Lung (tissue), 17 donors: ENCODE measurements at places on chromosomes 13 and 19. TPM values are rescaled to one million over a fixed set of nuclear protein-coding genes. Genes with fewer than 3 reads are reported as not detected.

GRCh38 chr13:52847322-52847681 lies 1.1 kb downstream of the PCDH8 start:
- no peak overlapping the region for H3K4me3 ChIP-seq
- no peak overlapping the region for H3K27ac ChIP-seq
- DNase-seq: no peak
- H3K4me1 ChIP-seq: peaks cover 12% of the 10 kb centered on the region
- H3K36me3 ChIP-seq: no peaks in the 10 kb centered on the region

Gene CEACAM8
- polyA plus RNA-seq: 0.88 TPM

- no peak overlapping the region for H3K27ac ChIP-seq
- H3K4me1 ChIP-seq: no peaks in the 10 kb centered on the region
- H3K4me3 ChIP-seq: no peak overlapping the region
- no peaks in the 10 kb centered on the region for H3K36me3 ChIP-seq
- DNase-seq: no peak
Measured at GRCh38 chr13:45879666-45880065, 28.1 kb upstream of the SIAH3 start.

GRCh38 chr19:17451820-17452219 lies 3.4 kb upstream of the TMEM221 start:
- H3K4me1 ChIP-seq: no peaks in the 10 kb centered on the region
- DNase-seq: no peak
- no peak overlapping the region for H3K4me3 ChIP-seq
- H3K27ac ChIP-seq: no peak overlapping the region
- peaks cover 30% of the 10 kb centered on the region for H3K27me3 ChIP-seq

DNA sequence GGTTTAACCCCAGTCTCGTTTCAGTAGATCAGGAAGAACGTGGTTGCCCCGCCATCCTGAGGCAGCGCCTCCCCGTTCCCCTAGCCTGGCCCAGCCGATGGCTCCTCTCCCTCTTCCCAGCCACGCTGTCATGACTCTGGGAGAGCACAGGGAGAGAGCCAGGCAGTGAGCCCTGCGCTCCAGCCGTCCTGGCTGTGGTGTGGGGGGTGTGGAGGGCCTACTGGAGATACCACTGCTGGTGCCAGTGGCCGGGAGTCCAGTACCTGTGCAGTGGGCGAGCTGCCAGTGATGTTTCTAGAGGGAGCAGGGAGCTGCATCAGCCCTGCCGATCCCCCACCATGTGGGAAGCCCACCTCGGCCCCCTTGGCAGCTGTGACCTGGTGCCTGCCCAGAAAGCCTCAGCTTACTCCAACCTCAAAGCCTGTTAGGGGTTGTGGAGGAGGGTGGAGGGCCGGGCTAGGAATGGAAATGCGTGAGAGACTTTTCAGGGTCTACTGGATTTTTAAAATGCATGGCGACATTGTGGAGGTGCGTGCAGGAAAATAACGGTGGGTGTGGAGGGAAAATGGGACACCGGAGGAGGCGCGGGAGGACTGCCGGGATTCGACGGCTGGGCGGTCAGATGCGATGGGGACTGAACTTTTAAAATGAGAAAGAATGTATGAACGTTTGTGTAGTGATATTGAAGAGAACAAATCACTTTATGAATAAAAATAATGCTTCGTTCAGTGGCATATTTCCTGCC lies 4.9 kb downstream of the TEX29 start:
- no peaks in the 10 kb centered on the region for H3K36me3 ChIP-seq
- H3K4me3 ChIP-seq: no peak overlapping the region
- H3K27ac ChIP-seq: no peak overlapping the region
- no peak for DNase-seq
- H3K4me1 ChIP-seq: no peaks in the 10 kb centered on the region
- H3K27me3 ChIP-seq: no peaks in the 10 kb centered on the region

Gene ZNF865
- polyA plus RNA-seq: 8.4 TPM

Gene DAND5
- polyA plus RNA-seq: 0.01 TPM

GRCh38 chr19:52094526-52095130 lies 937 bp downstream of the ZNF841 start:
- H3K36me3 ChIP-seq: no peaks in the 10 kb centered on the region
- H3K27ac ChIP-seq: no peak overlapping the region
- H3K4me1 ChIP-seq: peaks cover 14% of the 10 kb centered on the region
- no peaks in the 10 kb centered on the region for H3K27me3 ChIP-seq
- H3K4me3 ChIP-seq: peak overlapping the region; percentile 94

DNA sequence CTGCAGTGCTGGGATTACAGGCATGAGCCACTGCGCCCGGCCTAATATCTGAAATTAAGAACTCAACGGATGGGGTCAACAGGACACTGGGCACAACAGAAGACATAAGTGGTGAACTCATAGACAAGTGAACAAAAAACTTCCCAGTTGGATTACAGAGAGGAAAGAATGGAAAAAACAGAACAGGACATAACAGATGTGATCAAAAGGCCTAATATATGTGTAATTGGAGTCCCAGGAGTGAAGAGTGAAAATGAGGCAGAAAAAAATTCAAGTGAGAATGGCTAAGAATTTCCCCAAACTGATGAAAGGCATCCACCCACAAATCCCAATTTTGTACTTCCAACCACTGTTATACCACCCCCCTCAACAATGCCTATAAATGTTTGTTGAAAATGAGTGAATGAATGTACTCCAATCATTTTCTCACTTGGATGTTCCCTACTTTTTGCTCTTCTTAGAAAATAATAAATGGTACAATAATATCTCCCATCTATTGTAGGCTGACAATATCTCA lies 18.3 kb upstream of the ANGPTL8 start:
- H3K36me3 ChIP-seq: peaks cover 40% of the 10 kb centered on the region
- H3K27me3 ChIP-seq: no peaks in the 10 kb centered on the region
- no peak overlapping the region for H3K27ac ChIP-seq
- no peaks in the 10 kb centered on the region for H3K4me1 ChIP-seq

DNA sequence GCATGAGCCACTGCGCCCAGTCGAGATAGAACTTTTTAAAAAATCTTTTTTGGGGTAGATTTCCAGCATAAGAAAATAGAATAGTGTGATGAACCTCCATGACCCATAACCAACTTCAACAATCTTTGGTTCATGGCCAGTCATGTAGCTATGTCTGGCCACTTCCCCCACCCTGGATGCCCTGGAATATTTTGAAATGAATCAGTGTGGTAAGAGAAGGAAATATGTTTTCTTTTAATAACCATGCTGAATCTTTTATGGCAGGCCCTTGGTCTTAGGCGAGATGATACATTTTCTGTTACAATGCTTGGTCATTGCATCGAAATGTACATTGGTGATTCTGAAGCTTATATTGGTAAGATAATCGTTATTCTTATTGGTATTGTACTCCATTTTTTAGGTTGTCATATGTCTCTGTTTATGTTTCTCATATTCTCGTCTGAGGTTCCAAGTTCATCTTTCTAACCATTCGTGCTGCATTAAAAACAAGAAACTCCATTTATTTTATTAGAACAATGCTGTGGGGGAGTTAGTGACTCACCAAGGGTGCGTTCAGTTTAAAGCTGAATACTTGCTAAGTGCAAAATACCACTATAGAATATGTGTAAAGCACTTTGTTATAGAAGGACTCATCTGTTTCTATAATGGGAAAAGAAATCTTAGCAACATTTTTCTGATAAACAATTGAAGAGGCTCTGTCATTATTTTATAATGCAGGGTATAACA lies 16.4 kb upstream of the UPF3A start:
- no peak for DNase-seq
- H3K4me1 ChIP-seq: no peaks in the 10 kb centered on the region
- no peak overlapping the region for H3K27ac ChIP-seq
- no peaks in the 10 kb centered on the region for H3K27me3 ChIP-seq
- no peak overlapping the region for H3K4me3 ChIP-seq

- H3K36me3 ChIP-seq: peaks cover 38% of the 10 kb centered on the region
- H3K27me3 ChIP-seq: peaks cover 24% of the 10 kb centered on the region
- no peak for DNase-seq
- H3K4me1 ChIP-seq: peaks cover 2% of the 10 kb centered on the region
Measured at GRCh38 chr19:38383743-38384142, 4.1 kb downstream of the GGN start.

GRCh38 chr19:18894254-18895037 lies 1.5 kb downstream of the CERS1 start:
- peaks cover 21% of the 10 kb centered on the region for H3K4me1 ChIP-seq
- peak; percentile 91 for DNase-seq
- no peak overlapping the region for H3K27ac ChIP-seq
- H3K36me3 ChIP-seq: peaks cover 9% of the 10 kb centered on the region

DNA sequence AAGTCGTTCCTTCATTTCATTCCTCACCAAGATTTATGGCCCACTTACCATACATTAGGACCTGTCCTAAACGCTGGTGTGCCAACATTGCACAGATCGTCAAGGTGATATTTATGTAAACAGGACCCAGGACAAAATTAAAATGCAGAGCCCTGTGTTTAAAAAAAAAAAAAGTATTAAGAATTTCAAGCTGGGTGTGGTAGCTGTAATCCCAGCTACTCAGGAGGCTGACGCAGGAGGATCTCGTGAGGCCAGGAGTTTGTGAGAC lies 6.5 kb upstream of the ZNF444 start:
- no peak overlapping the region for H3K4me3 ChIP-seq
- no peak overlapping the region for H3K27ac ChIP-seq
- H3K36me3 ChIP-seq: no peaks in the 10 kb centered on the region
- H3K4me1 ChIP-seq: no peaks in the 10 kb centered on the region
- no peaks in the 10 kb centered on the region for H3K27me3 ChIP-seq

- peaks cover 4% of the 10 kb centered on the region for H3K36me3 ChIP-seq
- no peak overlapping the region for H3K27ac ChIP-seq
- no peaks in the 10 kb centered on the region for H3K27me3 ChIP-seq
- DNase-seq: peak; percentile 45
Measured at GRCh38 chr13:94620286-94620896, 18.7 kb downstream of the GPR180 start.

DNA sequence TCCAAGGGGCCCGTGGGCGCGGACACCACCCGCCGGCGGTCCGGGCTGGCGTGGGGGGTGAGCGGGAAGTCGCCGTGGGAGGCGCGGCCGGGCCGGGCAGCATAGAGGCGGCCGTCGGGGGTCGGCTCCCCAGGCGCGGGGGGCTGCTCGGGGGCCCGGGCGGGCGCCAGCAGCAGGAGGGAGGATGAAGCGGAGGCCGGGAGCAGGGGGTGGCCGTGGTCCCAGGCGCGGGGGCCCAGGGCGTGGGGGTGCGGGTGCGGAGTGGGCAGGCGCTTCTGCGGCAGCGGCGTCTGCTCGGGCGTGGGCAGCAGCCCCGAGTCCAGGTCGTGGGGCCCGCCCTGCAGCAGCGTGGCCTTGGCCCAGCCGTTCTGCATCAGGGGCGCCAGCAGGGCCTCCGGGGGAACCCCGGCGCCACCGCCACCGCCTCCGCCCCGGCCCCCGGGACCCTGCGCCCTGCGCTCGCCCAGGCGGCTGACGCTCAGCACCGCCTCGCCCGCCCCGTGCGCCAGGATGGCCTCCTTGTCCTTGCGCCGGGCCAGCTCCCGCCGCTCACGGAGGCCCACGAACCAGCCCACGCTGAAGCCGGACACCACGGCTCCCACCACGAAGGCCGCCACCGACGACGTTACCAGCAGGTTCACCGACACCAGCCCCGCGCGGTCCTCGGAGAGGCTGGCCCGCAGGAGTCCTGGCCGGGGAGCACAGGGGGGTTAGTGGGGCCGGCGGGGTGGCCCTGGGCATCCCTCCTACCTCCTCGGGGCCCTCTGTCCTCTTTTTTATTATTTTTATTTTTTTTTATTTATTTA lies 4.2 kb upstream of the LRG1 start:
- no peaks in the 10 kb centered on the region for H3K36me3 ChIP-seq
- H3K4me3 ChIP-seq: no peak overlapping the region

DNA sequence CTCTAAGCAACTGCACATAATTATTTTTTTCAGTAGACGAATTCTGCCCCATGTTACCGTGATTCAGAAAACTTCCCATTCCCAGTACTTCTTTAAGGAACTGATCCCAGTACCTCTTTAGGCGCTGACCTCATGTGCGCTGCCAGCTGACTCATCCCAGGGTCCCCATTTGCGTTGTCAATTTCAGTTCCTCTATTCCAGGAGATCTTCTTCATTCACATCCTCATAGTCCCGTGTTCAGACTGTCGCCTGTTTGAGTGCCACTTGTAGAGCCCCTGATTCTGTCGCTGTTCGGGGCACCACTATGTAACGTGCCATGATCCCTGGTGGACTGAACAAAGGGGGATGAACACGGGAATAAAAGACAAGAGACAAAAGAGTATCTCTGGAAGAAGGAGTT lies 16.4 kb downstream of the FPR3 start:
- no peaks in the 10 kb centered on the region for H3K36me3 ChIP-seq
- no peak overlapping the region for H3K27ac ChIP-seq
- H3K4me1 ChIP-seq: peaks cover 14% of the 10 kb centered on the region
- DNase-seq: no peak
- H3K4me3 ChIP-seq: no peak overlapping the region

Gene KLF16
- polyA plus RNA-seq: 13.8 TPM

Gene OR7A5
- not detected for polyA plus RNA-seq

Gene ZBTB32
- polyA plus RNA-seq: 0.50 TPM

Gene TSHZ3
- 1.9 TPM for polyA plus RNA-seq
